ENCODE measurements at places on chromosomes 3 and 15.

DNA sequence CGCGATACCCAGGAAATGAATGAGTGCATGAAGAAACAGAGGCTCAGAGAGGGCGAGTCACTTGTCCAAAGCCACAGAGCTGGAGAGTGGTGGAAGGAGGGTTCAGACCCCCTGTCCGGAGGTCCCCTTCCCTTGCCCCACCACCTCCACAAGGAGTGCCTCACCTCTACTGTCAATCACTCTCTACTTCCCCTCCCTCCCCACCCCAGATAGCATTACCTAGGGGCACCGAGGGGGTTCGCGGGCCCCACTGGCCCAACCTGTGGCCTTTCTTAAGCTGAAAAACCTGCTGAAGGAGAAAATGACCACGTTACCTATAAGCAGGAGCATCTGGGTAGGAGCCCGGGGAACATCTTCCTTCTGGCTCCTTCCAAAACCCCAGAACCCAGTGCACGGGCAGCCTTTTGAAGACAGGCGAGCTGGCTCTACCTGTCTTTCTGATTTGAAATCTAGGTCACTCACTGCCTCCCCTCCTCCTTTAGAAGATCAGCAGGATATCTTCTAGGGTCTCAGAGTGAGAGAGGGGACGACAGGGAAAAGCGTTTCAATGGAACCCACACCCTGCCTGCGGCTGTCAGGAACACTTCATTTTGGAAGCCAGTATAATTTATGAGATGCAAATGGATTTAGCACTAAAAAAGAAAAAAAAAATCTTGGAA lies 89.9 kb upstream of the MEF2A start:
- DNase-seq = no peak

DNA sequence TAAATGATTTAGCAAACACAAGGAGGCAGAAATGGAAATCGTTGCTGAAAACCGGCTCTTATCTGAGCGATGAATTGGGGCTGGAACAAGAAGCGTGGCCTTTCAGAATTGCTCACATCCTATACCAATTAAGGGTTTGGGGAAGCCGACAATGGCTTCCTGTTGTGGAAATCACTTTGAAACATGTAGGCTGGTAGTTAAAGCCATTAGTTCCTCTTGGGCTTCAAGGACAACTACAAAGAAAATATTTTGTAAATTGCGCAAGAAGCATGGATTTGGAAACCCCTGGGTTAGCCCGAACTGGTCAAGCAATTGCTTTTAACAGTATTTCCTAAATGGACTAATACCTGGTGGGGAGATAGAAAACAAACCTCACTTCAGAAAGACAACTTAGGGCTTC lies 182.4 kb downstream of the ADAMTS9 start:
- no peak for DNase-seq

- DNase-seq = no peak
These were observed 73.8 kb upstream of the HEG1 start for GRCh38 chr3:125129512-125129997.

DNA sequence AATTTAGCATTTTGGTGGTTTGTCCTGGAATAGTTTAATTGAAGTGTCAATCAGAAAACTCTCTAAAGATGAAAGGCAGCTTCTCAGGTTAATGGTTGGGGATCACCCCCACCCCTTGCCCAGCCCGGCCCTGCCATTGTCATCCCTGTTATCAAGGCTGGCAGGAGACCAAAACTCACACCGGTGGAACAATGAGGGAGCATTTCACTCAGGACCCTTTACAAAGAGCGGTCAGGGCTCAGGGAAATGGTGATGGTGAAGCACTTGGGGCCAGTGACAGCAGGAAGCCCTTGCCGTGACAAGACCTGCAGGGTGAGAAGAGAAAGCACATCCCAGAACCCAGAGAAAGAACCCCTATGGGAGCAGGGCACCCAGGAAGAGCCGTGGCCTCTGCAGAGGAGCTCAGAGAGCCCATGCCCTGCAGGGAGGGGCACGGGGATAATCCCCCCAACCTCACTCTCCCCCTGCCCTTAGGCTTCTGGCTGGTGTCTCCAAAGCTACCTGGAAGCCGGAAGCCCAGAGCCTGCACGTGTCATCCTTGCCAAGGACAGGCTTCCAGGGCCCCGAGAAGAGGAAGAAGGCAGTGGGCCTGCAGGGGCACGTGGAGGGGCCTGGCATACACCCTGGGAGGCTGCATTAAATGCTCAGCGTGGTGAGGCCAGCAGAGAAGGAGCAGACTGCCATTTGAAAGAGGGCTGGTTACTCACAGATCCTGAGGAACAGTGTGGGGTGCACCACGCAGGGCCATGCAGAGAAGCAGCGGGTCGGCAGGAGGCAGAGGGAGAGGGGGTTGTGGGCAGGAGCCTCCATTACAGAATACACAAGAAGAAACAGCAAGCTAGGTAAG lies 80.6 kb upstream of the PRR20G start:
- DNase-seq = no peak

DNA sequence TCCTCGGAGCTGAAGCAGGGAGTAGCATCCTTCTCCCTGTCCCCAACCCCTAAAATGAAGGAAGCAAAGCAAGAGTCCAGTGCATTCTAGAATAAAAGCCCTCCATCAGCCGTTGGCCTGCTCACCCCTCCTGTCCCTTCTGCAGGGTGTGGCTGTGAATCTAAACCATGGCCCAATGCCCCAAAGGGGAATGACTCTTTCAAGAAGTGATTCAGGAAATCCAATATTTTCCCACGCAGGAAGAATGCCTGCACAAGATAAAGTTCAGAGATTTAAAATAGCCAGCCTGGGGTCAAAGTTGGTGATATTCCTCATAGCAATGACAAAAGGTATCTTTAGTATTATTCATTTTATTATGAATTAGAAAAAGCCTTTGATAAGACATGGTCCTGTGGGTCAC lies 38.5 kb downstream of the SLCO2A1 start:
- DNase-seq = no peak

- DNase-seq = no peak
These were observed 286.0 kb downstream of the ADAMTS17 start for GRCh38 chr15:100055821-100056220.

DNA sequence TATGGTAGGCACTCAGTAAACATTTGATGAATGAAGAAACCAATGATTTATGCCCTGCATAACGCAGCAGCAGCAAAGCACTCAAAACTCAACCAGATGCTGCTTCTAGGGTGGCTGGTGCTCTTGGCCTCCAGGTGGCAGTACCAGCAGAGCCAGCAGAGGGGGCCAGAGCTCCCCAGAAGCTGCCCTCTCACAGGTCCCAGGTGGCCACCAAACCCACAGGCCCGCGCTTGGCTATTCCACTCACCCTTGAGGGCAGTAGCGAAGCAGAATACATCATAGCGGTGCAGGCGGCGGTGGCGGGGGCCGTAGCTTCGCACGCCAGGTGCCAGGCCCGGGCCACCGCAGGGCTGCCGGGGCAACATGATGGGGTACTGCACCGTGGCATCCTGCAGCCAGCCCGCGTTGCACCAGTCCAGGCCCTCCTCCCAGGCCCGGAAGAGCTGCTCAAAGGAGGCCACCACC lies 16.6 kb downstream of the HAPLN3 start:
- DNase-seq = no peak

- no peak for DNase-seq
These were observed 155.2 kb downstream of the FAM43A start for GRCh38 chr3:194840661-194841514.

- DNase-seq = no peak
These were observed 65.7 kb downstream of the KLF15 start for GRCh38 chr3:126291537-126291936.

GRCh38 chr15:92883876-92884435 lies 16.2 kb upstream of the CHD2 start:
- no peak for DNase-seq

GRCh38 chr3:27345493-27345892 lies 23.7 kb downstream of the NEK10 start:
- DNase-seq = peak; percentile 8

GRCh38 chr3:73433079-73433478 lies 191.7 kb downstream of the PDZRN3 start:
- DNase-seq = no peak

DNA sequence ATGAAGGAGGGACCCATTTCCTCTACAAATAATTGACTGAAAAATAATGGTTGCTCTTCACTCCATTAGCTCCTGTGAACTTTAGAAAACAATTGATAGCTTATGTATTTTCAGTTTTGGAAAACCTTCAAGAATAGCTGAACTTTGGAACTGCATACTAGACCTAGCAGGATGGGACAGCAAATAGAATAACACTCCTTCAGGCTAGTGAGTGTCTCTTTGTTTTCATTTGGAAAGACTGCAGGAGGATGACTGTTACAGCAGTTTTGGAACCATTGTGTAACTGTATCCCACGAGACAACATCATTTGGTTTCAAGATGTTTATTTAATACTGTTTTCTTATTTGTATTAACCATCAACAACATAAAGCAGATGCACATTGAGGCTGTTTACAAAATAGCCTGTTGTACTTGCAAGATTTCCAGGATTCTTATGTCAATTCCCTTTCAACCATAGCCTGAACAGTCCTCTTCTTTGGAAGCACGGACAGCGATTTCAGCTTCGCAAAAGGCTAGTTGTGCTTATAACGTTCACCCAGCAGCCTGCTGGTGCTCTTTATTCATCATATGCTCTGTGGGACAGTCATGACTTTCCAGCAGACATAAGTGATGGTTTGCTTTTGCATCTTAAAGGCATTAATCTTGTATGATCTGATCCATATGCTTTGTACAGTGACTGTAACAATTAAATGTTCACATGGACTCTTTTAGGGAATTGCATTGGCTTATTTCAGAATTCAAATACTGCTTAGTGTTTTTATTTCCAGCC lies 335.5 kb downstream of the IL5RA start:
- no peak for DNase-seq

DNA sequence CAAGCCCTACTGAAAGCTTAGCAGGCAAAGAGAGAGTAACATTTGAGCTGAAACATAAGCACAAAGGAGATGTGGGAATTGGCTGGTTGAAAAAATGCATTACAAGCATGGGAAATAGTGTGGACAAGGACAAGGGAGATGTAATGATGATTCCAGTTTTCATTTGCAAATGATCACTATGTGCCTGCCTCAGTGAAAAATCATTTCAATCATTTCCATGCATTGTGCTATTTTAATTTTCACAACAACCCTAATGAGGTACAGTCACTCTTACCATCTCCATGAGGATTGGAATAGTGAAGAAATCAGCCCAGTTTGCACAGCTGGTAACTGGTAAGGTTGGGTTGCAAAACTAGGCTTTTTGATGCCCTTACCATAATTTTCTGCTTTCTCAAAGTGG lies 123.2 kb downstream of the ARNT2 start:
- no peak for DNase-seq

GRCh38 chr3:194890091-194890490 lies 204.4 kb downstream of the FAM43A start:
- DNase-seq = no peak

DNA sequence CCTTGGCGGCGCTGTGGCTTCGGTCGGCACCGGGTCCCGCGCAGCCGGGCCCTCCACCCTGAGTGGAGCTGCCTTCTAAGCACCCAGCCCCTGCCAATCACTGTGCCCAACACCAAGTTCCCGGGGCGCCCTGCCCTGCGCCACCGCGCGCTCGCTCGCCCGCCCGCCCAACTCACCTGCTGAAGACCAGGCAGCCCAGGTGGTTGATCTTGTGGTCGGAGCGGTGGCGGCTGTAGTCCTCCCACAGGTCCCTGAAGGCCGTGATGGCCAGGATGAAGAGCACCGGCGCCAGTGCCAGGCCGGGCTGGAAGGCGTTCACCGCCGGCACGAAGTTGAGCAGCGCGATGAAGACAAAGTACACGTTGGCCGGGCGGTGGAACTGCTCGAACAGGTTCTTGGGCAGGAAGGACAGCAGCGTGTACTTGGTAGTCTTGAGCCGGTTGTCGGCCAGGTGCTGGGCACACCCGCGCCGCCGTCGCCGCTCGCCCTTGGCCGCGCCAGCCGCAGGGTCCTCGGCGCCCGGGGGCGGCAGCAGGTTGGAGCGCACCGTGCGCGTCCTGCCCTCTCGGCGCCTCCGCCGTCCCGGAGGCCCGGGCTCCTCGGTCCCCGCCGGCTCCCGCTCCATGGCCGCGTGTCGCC lies 536 bp downstream of the ATP10A start:
- DNase-seq = peak; percentile 38

DNA sequence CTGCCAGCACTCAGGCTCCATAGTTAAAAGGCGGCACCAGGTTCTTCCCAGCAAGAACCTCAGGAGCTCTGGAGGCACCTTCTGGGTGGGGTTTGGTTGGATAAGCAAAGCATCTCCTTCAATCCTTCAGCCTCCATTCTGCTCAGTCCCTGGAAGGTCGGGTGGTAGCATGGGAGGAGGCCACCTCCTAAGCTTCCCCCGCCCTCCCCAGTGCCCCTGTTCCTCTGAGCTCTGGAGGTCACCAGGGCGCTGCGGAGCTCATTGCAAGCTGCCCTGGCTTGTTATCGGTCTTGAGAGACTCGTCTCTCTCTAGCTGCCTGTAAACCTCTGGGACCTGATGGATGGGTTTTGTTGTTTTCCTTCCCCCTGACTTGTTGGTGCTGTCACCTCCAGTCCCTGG lies 124.8 kb downstream of the RPLP1 start:
- no peak for DNase-seq

GRCh38 chr15:78414621-78415250 lies 23.3 kb upstream of the IREB2 start:
- DNase-seq = no peak

- DNase-seq = no peak
These were observed 113.5 kb downstream of the CNTN3 start for GRCh38 chr3:74501007-74501406.

DNA sequence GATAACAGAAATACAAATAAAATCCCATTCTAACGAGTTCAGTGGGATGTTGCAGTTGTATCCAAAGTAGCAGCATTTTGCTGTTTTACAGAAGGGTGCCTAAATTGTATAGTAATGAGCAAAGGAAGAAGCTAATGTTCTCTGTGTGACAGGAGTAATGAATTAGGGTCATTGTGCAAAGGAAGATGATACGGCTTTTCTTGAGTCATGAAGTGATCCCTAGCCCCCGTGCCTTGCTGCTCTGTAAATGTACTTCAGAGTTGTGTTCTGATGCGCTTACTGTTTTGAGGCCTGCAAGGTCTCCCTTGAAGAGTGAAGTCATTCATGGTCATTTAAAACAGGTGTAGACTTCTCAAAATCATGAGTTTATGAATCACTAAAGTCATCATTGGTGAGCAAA lies 37.9 kb downstream of the ATP1B3 start:
- DNase-seq = no peak
